ENCODE measurements at places on chromosomes 11 and 22.

GRCh38 chr22:32204856-32205722, at the start of gene RFPL2:
RFPL2 (minus strand) TSS chr22:32205073; CDS start chr22:32202451, 2,622 bp downstream.
- DNase-seq: no peak

- DNase-seq: no peak
Observed at GRCh38 chr22:48057116-48057835, 1294.8 kb downstream of the TBC1D22A start.

- no peak for DNase-seq
Observed at GRCh38 chr11:126279191-126279590, 3.7 kb upstream of the TIRAP start.

DNA sequence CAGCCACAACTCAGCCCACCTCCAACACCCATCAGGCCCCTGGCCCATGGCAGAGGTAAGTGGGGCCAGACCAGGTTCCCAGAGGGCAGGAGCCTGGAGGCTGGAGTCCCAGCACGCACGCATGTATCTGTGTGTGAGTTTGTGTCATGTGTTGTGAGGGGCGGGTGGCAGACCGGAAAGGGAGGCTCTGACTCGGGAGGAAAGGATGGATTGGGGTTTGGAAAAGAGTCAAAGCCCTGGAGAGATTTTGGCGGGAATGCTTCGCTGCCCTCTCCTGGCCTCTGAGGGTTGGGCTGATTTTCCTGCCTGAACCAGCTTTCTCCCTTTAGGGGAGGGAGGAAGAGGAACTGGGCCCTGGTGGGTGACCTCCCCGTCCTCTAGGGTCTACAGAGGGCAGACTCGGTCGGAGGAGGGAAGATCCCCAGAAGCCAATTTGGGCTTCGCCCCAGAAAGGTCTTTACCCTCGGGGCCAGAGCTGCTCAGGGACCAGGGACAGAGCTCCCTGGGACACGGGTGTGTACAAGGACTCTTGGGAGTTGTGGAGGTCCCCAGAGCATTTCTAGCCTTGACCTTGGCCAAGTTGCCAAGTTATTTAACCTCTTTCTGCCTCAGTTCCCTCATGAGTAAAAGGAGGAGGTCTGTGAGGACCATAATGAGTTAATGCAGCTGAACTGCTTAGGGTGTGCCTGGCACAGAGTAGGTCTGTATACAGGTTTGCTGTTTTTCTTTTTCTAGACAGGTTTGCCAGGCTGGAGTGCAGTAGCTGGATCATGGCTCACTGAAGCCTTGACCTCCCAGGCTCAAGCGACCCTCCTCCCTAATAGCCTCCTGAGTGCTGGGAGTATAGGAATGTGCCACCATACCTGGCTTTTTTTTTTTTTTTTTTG, 6.9 kb downstream of the C11orf68 start:
- no peak for DNase-seq
